Neural cell (in vitro differentiated cells): ENCODE measurements at places on chromosomes 2 and 18. TPM values are rescaled to one million over a fixed set of nuclear protein-coding genes. Genes with fewer than 3 reads are reported as not detected.

ZNF24 gene
- 39.4 and 46.3 TPM in 2 replicates for polyA plus RNA-seq

RALBP1 gene
- polyA plus RNA-seq: 24.4 and 30.0 TPM in 2 replicates

HOXD1 gene
- polyA plus RNA-seq: not detected in 2 replicates

CGREF1 gene
- 24.5 and 33.7 TPM in 2 replicates for polyA plus RNA-seq

PSMA8 gene
- polyA plus RNA-seq: not detected in 2 replicates

FAM124B gene
- not detected in 2 replicates for polyA plus RNA-seq

TNFRSF11A gene
- not detected in 2 replicates for polyA plus RNA-seq

SIGLEC15 gene
- not detected in 2 replicates for polyA plus RNA-seq

PROKR1 gene
- 0.06 TPM in 1 of 2 replicates, not detected in the other for polyA plus RNA-seq

COBLL1 gene
- 0.11 TPM in 1 of 2 replicates, not detected in the other for polyA plus RNA-seq

ANKRD23 gene
- polyA plus RNA-seq: 12.1 and 17.7 TPM in 2 replicates

COLEC11 gene
- 1.7 and 4.0 TPM in 2 replicates for polyA plus RNA-seq

PROM2 gene
- 2.2 and 2.3 TPM in 2 replicates for polyA plus RNA-seq

SAG gene
- 1.1 TPM in 1 of 2 replicates, not detected in the other for polyA plus RNA-seq

KRCC1 gene
- 14.9 and 26.6 TPM in 2 replicates for polyA plus RNA-seq

CDC42EP3 gene
- polyA plus RNA-seq: 23.7 and 25.2 TPM in 2 replicates

C2orf78 gene
- not detected in 2 replicates for polyA plus RNA-seq

VWC2L gene
- 0.31 and 1.3 TPM in 2 replicates for polyA plus RNA-seq

PDK1 gene
- polyA plus RNA-seq: 10.8 and 19.3 TPM in 2 replicates

DNER gene
- 307 and 310 TPM in 2 replicates for polyA plus RNA-seq

CHST9 gene
- 0.18 and 0.32 TPM in 2 replicates for polyA plus RNA-seq

NXPH2 gene
- not detected in 2 replicates for polyA plus RNA-seq

CD28 gene
- not detected in 2 replicates for polyA plus RNA-seq

LRRTM4 gene
- 37.1 and 37.3 TPM in 2 replicates for polyA plus RNA-seq

MYO5B gene
- polyA plus RNA-seq: 0.38 and 0.42 TPM in 2 replicates
